ENCODE measurements at places on chromosomes 11 and 22.

DNA sequence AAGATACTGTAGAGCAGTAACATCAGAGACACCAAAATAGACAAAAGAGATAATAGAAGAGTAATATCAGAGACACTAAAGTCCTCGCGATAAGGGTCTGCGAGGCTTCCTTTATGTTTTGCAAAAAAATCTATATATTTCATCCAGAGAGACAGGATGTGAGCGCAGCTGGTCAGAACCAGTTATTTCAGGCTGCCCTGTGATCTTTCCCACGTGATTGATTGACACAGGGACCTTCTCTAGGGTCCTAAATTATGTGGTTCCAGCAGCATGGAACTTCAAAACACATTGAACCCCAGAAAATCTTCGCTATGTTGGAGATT, 118.0 kb downstream of the KCNQ1 start:
- no peak for DNase-seq

- no peak for DNase-seq
Measured at GRCh38 chr22:47369431-47370015, 607.1 kb downstream of the TBC1D22A start.

DNA sequence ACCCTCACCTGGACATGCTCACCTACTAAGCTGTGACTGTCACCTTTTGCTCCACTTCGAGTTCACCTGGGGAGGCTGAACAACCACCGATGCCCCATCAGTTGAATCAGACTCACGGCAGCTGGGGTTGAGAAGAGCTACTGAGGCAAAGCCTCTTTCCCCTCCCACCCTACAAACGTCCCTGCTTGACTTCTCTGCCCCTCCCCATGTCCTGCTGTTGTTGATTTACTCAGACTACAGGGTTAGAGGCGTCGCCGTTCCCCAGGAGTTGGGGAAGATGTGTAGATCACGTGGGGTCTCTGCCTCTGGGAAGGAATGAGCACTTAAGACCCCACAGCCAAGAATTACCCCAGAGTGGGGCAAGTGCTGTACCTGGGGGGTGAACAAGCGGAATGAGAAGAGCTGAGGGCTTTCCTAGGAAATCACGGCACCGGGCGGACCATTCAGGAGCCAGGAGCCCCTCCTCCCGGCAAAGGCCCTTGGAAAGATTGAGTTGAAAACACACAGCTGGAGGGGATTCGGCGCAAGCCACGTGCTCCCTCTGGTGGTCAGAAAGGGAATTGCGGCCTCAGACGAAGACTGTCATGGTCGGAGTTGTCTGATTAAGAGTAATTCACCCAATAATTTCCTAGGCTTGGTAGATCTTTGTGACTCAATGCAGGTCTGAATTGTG, 7.0 kb downstream of the FXYD2 start:
- no peak for DNase-seq

- DNase-seq, result no peak
Measured at GRCh38 chr11:68186061-68186460, 27.0 kb downstream of the KMT5B start.

GRCh38 chr11:101880222-101880621, 34.6 kb upstream of the CEP126 start:
- no peak for DNase-seq

GRCh38 chr11:65859812-65860277, 388 bp upstream of the MUS81 start:
- DNase-seq, result no peak

DNA sequence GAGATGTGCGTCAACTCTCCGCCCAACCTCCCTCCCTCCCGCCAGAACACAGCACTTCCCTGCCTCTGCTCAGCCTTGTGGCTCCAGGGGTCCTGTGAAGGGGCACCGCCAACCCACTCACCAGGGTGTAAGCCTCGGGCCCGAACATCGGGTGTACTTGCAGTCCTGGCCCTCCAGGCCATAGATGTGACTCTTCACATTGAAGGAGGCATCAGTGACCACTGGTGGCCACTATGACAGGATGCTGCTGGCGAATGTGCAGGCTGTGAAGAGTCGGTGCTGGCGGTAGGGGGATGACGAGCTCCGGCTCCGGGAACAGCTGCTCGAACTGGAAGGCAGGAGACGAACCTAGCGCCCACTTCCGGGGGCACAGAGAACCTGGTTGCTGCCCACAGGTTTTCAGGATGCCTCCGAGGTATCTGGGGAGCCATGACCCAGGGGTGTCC, 97.4 kb downstream of the MED15 start:
- DNase-seq, result no peak

DNA sequence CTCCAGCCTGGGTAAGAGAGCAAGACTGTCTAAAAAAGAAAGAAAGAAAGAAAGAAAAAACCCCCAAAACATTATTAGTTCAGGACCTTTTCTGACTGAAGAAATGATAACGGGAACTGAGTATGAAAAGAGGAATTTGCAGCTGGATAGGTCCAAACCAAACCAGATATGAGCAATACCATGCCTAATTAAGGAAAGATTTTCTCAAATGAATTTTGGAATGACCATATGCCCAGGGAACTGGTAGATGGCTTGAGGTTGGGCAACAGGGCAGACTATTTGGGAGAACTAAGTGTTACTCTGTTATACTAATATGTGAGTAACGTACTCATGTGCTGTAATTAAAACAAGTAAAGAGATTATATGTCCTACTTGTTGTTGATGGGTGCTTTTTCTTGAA, 186.1 kb downstream of the TMEM135 start:
- no peak for DNase-seq

- no peak for DNase-seq
Measured at GRCh38 chr11:65436412-65437032, 13.9 kb downstream of the NEAT1 start.

- no peak for DNase-seq
Measured at GRCh38 chr22:31866918-31867317, 77.4 kb upstream of the YWHAH start.

DNA sequence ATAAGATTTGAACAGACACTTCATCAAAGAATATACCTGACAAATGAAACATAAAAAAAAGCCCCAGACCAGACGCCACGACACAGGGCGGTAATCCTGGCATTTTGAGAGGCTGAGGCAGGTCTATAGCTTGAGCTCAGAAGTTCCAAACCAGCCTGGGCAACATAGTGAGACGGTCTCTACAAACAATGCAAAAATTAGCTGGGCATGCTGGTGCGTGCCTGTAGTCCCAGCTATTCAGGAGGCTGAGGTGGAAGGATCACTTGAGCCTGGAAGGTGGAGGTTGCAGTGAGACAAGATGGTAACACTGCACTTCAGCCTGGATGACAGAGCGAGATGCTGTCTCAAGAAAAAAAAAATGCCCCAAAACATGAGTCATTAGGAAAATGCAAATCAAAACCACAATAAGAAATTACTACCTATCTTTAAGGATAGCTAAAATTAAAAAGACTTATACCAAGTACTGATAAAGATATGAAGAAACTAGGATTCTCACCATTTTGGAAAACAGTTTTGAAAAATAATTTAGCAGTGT, 91.7 kb upstream of the GRAMD1B start:
- DNase-seq, result no peak

- DNase-seq, result no peak
Measured at GRCh38 chr11:44760917-44761550, 34.3 kb downstream of the TSPAN18 start.

DNA sequence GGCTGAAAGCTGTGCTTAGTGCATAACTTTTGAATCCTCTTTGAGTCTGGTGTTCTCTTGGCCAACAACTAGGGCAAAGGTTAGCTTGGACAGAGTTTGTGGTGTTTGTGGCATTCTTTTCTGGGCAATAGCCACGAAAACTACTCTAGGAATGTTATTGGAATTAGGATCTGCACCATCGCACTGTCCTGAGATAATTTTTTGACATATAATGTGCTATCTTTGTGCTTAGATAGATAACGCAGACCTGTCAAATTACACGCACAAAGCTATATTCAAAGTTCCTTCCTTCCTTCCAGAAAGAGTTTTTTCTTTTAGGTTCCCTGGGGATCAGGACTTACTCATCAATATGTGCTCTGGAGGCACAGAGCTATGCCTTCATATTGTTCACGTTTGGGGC, 166.8 kb upstream of the MTMR2 start:
- no peak for DNase-seq

DNA sequence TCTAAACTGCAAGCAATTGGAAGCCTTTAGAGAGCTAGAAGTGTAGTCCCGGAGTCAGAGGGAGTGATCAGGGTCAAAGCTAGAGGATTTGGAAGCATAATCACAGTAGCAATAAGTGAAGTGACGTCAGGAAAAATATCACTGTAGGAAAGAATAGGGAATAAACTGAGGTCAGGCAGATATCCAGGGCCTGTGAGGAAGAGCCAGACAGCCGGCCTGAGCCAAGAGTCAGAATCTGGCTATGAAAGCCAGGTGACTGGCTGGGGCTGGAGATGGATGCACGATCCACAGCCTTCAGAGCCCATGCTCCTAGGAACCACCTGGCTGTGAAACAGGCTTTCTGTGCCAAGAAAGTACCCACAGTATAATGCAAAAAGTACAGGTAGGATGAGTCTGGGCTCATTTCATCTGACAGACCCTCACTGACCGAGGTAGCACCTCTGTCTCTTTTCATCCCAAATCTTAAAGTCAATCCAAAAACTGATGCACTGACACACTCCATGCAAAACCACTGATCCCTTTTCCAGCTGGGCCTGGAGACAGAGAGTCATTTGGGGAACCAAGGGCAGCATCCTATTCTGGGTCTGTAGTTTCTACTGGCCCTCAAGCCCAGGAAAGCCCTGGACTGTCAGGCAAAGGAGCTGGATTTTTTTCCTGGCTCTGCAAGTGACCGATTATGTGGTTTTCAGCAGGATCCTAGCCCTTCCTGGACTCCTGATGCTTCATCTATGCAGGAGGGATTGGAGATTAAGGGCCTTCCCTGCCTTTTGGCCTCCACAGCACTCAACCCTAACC, 21.3 kb downstream of the TRIM66 start:
- DNase-seq, result no peak

- DNase-seq, result no peak
Measured at GRCh38 chr11:68890490-68891231, 13.0 kb downstream of the MRPL21 start.

DNA sequence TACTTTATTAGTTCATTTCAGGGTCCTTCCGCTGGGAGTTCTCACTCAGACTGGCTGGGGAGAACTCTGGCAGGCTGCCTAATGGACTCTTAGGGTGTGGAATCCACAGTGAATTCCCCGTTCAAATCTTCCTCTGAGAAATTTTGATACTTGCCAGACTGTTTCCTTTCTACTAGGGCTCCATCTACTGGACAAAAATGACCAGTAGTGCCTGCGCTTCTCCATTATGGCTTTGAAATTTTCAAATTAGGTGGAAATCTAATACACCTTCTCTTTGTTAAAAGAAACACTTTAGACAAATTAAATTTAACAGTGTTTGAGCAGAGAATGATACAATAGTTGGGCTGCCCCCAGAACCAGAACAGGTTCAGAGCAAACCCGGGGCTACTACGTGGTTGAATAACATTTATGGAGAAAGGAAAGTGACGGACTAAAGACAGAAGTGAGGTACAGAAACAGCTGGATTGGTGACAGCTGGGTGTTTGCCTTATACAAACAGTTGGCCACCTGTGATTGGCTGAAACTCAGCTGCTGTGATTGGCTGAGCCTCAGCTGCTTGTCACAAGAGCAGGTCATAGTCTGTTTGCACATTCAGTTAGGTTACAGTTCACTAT, 52.9 kb upstream of the FDX1 start:
- peak; percentile 50 for DNase-seq

DNA sequence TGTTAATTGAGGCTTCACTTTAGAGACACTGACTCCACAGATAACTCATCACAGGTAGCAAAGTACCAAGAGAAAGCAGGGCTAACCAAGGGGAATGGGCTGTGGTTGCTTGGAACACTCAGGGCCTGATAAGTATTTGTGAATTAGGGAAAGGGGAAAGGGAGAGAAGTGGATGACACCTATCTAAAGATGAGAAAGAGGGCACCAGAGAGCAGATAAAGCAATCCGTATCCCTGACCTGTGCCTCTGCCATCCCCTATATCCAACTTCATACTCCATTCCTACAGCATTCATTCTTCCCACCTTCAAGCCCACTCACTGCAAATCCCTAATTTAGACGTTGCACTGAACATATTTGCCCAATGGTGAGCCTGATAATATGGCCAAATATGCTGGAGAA, 43.0 kb upstream of the API5 start:
- no peak for DNase-seq

- no peak for DNase-seq
Measured at GRCh38 chr11:17649261-17649660, 70.1 kb upstream of the MYOD1 start.

DNA sequence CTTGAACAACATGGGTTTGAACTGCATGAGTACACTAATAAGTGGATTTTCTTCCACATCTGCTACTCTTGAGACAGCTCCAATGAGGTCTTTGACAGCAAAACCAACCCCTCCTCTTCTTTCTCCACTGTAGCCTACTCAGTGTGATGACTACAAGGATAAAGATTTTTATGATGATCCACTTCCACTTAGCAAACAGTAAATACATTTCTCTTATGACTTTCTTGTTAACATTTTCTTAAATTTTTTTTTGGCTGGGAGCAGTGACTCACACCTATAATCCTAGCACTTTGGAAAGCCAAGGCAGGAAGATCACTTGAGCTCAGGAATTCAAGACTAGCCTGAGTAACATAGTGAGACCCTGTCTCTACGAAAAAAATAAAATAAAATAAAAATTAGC, 9.9 kb upstream of the EIF4G2 start:
- no peak for DNase-seq

DNA sequence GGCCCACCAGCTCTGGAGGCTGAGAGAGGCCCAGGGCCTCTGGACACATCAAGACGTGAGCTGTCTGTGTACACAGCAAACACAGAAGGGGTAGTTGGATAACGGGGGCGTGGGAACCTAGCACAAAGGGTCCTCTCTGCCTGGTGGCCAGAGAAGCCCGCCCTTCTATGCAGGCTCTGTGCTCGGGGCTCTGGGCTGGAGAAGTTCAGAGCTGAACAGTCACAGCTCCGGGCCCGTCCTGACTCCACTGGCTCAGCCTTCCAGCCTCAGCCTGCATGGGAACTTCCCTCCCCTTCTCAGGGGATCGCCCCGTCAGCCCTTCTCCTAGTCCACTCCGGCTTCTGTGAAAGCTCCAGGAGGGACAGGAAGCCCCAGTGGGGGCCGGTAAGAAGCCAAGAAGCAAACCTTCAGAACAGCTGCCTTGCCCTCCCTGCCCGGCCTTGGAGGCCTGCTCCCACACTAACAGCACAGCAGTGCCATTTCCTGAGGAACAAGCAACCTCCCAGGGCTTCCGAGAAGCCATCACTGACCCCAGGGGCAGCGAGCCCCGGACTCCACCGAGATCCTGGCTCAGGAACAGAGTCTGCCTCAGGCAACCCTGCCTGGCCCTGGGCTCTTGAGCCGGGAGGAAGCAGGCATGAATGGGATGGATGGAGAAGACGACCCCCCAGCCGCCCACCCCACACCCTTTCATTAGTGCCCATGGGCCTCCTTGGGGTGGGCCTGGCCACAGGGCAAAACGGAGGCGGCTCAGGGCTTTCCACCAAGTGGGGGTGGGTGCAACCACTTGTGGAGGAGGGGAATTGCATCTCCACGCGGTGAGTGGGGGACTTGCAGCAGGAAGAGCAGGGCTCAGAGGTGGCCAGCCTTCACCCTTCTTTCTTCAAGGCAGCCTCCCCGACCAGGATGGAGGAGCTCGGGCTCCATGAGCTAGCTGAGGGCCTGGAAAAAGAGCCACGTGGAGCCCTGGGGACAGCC, 119.8 kb downstream of the ST3GAL4 start:
- DNase-seq, result no peak

- no peak for DNase-seq
Measured at GRCh38 chr11:69982690-69983570, 95.2 kb upstream of the ANO1 start.

GRCh38 chr22:36544107-36544620, 15.2 kb upstream of the EIF3D start:
- no peak for DNase-seq

GRCh38 chr11:12995823-12996222, 13.3 kb upstream of the RASSF10 start:
- no peak for DNase-seq

- DNase-seq, result no peak
Measured at GRCh38 chr11:2795491-2795991, 90.0 kb downstream of the CDKN1C start.

Measured in NCI-H1436 treated with DMSO at 0.1 percent for 48 hours (cell line).